ENCODE measurements at places on chromosomes 2 and 18. TPM values are rescaled to one million over a fixed set of nuclear protein-coding genes. Genes with fewer than 3 reads are reported as not detected.

Gene CTAGE1
- not detected for total RNA-seq

Gene CHRNG
- total RNA-seq, result not detected

Gene CCT4
- total RNA-seq, result 151 TPM

Gene VPS54
- 18.8 TPM for total RNA-seq

Gene MYO7B
- 0.18 TPM for total RNA-seq

Gene REG1B
- not detected for total RNA-seq

Gene ALPG
- not detected for total RNA-seq

Gene POTEJ
- not detected for total RNA-seq

Gene PELI1
- 44.9 TPM for total RNA-seq

Gene RETSAT
- 30.1 TPM for total RNA-seq

Gene PLCL1
- 1.6 TPM for total RNA-seq

Gene RAB17
- not detected for total RNA-seq

Gene FEV
- total RNA-seq, result not detected

Gene DES
- not detected for total RNA-seq

Gene MEP1B
- total RNA-seq, result 0.13 TPM

Gene HOXD9
- not detected for total RNA-seq

Gene STEAP3
- not detected for total RNA-seq

Gene LBX2
- 1.2 TPM for total RNA-seq

Gene GPATCH11
- 9.2 TPM for total RNA-seq

Gene LYPD1
- not detected for total RNA-seq

Gene VWA3B
- total RNA-seq, result not detected

Gene TUBA3E
- not detected for total RNA-seq

Gene AKAIN1
- total RNA-seq, result not detected
